ENCODE measurements at places on chromosomes 5 and 9. TPM values are rescaled to one million over a fixed set of nuclear protein-coding genes. Genes with fewer than 3 reads are reported as not detected.

GPR151 gene
- polyA plus RNA-seq, result not detected

SLC34A1 gene
- polyA plus RNA-seq, result 0.02 TPM

SPATA31D4 gene
- not detected for polyA plus RNA-seq

PCDHGA10 gene
- polyA plus RNA-seq, result 0.03 TPM

FAM163B gene
- not detected for polyA plus RNA-seq

GCNT4 gene
- polyA plus RNA-seq, result 1.4 TPM

SPINK13 gene
- not detected for polyA plus RNA-seq

FOXD4L6 gene
- polyA plus RNA-seq, result not detected

FST gene
- polyA plus RNA-seq, result 324 TPM

CCDC152 gene
- 1.0 TPM for polyA plus RNA-seq

ARL14EPL gene
- polyA plus RNA-seq, result not detected

IARS1 gene
- 67.3 TPM for polyA plus RNA-seq

AHRR gene
- polyA plus RNA-seq, result 0.25 TPM

DBH gene
- not detected for polyA plus RNA-seq

FBLL1 gene
- polyA plus RNA-seq, result 0.05 TPM

IFNB1 gene
- polyA plus RNA-seq, result not detected

TLX3 gene
- polyA plus RNA-seq, result not detected

AIF1L gene
- polyA plus RNA-seq, result 5.8 TPM

FGD3 gene
- 0.14 TPM for polyA plus RNA-seq

SPZ1 gene
- polyA plus RNA-seq, result not detected

PCDHGA5 gene
- polyA plus RNA-seq, result 0.23 TPM

SEC61B gene
- 197 TPM for polyA plus RNA-seq

SLC46A2 gene
- not detected for polyA plus RNA-seq

MRPL36 gene
- polyA plus RNA-seq, result 117 TPM

KIF24 gene
- 3.4 TPM for polyA plus RNA-seq

CDH9 gene
- polyA plus RNA-seq, result not detected

PAIP2 gene
- polyA plus RNA-seq, result 37.5 TPM

SLC23A1 gene
- polyA plus RNA-seq, result not detected

PCDHB12 gene
- 0.06 TPM for polyA plus RNA-seq

LPAR1 gene
- polyA plus RNA-seq, result 29.7 TPM

STPG3 gene
- not detected for polyA plus RNA-seq

CNTLN gene
- polyA plus RNA-seq, result 2.3 TPM

RNF180 gene
- 0.20 TPM for polyA plus RNA-seq

ZNF454 gene
- polyA plus RNA-seq, result not detected

LMNB1 gene
- 28.8 TPM for polyA plus RNA-seq

KIF12 gene
- 0.99 TPM for polyA plus RNA-seq

NUTM2F gene
- not detected for polyA plus RNA-seq

Data from mammary epithelial cell (primary cell).